ENCODE measurements at places on chromosomes 12 and 14.

DNA sequence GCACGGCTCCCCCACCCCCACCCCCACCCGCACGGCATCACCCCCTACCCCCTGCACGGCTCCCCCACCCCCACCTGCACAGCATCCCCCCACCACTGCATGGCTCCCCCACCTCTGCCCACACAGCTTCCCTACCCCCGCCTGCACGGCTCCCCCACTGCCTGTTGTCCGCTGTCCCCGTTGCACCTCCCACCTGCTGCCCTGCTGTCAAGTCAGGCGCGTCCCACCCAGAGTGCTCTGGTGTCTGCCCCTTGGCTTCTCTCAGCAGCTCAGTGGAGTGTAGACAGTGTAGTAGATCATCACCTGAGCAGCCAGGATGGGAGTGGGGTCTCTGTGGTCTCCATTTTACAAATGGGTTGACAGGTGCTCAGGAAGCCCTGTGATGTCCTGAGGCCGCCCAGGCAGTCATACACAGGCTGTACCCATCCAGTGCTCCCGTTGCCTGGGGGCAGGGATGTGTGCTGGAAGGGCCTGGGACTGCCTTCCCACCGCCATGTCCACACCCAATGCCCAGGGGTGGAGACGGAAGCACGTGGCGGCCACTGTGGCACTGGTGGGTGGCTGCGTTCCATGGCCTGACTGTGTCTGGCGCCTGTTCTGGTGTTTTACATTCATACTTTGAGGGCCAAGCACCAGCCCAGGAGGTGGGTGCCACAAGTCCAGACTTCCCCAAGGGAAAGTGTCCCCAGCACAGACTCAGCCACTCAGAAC lies 32.5 kb downstream of the PACS2 start:
- no peak for DNase-seq

GRCh38 chr12:104054681-104055346 lies 4.8 kb upstream of the GLT8D2 start:
- no peak for DNase-seq

DNA sequence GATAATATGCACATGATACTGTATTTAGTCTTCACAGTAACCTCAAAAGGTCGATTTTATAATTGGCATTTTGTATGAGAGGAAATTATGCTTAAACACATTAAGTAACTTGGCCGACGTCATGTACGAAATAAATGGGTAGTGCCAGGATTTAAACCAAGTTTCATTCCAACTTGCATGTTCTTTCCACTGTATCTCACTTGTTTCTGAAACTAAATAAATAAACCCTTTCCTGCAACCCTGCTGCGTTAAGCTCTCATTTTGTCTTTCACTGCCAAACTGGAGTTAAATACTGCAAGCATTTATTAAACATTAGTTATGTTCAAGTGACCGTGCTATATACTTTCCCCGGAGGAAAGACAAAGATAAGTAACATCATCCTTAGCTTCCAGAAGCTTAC lies 293.9 kb upstream of the PRKD1 start:
- DNase-seq: no peak

- DNase-seq: peak; percentile 55
Observed at GRCh38 chr12:10363914-10364814, 25.7 kb downstream of the KLRK1 start.

- peak; percentile 25 for DNase-seq
Observed at GRCh38 chr12:6532927-6533652, 1.2 kb upstream of the GAPDH start.

DNA sequence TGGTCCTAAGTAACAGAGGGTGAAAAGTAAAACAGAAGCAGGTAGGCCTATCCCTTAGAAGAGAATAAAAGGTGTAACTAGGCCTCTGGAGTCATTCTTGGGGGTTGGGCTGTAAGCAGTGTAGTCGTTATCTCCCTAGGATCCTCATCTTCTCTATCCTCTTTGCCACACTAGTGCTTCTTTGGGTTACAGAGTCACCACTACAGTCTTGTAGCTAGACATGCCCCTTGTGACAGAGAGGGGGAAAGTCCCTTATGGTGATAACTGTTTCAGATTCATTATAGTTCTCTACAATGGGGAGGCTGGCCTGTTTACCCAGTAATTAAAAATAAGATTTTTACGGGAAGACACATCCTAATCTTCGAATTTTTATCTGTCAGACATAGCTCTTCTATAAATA lies 16.4 kb upstream of the SRP54 start:
- DNase-seq: no peak

Data from CD4-positive, alpha-beta T cell treated with Interleukin-17A for 1 hour (primary cell).